ENCODE measurements at places on chromosomes 16 and 17.

- DNase-seq: no peak
Observed at GRCh38 chr16:89334461-89334860, 117.0 kb downstream of the ZNF778 start.

GRCh38 chr17:81489998-81490992 is 22.3 kb downstream of the ACTG1 start:
- DNase-seq: no peak

DNA sequence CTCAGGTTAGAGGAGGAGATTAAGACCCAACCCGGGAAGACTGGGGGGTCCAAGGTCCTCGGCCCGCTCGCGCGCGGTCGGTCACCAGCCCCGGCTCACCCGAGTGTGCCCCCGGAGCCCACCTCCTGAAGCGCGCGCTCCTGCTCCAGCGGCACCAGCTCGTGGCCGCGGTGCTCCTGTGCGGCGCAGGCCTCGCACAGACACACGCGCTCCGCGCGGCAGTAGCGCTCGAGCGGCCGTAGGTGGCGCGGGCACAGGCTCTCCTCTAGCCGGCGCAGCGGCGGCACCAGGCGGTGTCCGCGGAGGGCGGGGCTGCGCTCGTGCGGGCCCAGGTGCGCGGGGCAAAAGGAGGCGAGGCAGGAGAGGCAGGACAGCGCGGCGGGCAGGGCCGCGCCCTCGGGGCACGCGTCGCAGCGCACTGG is 618 bp downstream of the TRIM47 start:
- DNase-seq: peak; percentile 83

DNA sequence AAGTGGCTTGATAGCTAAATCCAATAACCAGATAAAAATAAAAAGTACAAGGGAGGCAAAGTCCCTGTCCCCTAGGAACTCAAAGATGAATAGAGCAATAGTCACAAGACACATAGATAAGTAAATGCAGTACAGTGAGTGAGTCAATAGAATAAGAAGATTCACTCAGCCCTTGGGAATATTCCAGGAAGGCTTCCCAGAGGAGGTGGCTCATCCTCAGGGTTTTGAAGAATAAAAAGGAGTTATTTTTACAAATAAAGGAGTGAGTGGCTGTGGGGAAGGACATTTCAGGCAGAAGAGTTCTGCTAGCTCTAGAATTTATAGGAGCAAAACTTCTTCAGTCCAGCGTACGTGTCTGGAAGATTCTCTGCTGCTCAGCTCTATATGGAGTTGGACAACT is 177.4 kb upstream of the SDK2 start:
- DNase-seq: no peak

GRCh38 chr16:48607056-48607825 is 2.7 kb downstream of the N4BP1 start:
- peak; percentile 15 for DNase-seq

DNA sequence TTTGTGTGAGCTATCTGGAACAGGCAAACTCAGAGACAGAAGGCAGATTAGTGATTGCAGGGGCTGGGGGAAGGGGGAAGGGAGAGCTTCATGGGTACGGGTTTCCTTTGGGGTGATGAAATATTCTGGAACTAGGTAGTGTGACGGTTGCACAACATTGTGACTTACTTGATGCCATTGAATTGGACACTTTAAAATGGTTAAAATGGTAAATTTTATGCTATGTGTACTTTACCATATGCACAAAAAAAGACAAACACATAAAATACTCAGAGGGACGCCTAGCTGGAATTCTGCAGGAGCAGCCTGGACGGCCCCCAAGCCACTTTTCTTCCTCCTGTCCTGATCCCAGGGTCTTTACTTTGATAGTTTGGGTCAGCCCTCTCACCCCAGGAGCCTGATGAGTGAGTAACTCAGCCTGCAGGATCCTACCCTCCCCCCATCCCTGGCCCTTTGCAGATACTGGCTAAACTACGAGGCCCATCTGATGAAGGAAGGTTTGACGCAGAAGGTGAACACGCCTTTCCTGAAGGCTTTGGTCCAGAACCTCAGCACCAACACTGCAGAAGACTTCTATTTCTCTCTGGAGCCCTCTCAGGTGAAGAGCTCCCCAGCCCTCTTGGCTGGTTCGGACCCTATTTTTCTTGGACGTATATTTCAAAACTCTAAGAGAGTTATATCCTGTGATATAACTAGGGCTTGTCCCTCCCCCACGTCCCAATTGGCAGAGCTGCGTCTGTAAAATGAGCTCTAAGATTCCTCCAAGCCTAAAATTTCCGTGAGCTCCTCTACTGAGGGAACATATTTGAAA is 7.8 kb downstream of the ADGRG3 start:
- DNase-seq: no peak

- no peak for DNase-seq
Observed at GRCh38 chr16:66292241-66292935, 74.1 kb upstream of the CDH5 start.

DNA sequence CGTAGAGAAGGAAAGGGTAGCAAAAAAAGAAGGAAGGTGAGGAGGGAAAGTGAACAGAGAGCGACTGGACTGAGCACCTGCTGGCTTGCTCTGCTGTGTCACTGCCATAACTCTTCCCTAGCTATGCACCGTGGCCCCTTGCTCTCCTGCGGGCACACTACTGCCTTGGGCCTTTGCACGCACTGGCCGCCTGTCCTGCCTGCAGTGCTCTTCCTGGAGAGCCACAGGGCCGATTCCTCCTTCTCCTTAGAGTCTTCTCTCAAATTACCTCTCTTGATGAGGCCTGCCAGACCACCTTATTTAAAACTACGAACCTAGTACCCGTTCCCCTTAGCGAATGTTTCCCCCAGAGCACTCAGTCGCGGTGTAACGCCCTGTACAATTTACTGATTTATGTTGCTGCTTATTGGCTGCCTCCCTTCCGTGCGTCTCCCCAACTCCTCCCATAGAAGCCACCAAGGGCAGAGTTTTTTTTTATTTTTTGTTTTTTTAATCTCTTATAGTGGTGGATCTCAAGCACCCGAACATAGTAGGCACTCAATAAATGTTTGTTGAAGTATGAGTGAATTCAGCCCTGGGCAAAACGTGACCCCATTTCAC is 70.3 kb downstream of the RAI1 start:
- peak; percentile 50 for DNase-seq

DNA sequence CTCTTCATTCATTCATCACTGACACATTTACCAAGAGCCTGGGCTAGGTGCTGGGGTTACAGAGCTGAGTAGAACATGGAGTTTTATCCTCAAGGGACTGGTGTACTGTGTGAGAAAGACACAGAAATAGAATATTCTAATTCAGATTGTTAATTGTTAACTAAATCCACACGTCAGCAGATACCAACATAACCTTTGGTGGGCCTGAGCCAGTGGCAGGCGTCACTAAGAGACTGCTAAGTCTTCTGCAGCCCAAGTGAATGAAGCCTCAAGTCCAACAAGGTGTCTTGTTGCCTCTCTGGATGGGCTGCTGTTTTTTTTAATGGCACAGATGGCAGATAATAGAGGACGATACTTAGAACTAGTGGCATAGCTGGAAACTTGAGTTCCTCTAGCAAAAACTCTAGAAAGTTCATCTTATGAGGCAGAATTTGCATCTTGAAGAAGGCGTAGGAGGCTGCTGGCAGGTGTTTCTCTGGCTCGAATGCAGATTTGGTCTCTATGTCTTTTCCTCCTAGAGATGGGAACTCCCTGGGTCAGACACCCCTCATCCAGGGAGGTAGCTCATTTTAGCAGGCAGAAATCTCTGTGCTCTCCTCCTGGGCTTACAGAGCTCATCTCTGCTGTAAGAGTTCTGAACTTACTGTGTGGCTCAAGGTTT is 179.5 kb downstream of the NTN1 start:
- DNase-seq: no peak

GRCh38 chr17:38701504-38702165 is 3.4 kb upstream of the MLLT6 start:
- peak; percentile 87 for DNase-seq
